IPS DF 19.7 (cell line): ENCODE measurements at places on chromosomes 6 and 20.

DNA sequence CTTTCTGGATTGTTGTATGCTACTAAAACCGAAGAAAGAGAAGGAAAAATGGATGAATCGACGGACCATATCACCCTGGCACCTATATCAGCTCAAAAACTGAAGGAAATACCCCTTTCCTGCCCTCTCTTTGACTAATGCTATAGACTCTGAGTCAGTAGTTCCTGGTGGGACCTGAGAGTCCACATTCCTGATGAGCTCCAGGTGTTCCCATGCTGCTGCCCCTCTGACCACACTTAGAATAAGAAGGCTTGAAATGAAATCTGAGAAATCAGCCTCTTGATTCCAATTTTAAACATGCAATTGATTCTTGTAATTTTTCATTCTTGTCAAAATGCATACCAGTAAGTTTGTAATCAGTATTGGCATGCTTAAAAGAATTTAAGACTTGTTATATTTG is 75.2 kb downstream of the PRL start:
- peak; percentile 45 for DNase-seq

DNA sequence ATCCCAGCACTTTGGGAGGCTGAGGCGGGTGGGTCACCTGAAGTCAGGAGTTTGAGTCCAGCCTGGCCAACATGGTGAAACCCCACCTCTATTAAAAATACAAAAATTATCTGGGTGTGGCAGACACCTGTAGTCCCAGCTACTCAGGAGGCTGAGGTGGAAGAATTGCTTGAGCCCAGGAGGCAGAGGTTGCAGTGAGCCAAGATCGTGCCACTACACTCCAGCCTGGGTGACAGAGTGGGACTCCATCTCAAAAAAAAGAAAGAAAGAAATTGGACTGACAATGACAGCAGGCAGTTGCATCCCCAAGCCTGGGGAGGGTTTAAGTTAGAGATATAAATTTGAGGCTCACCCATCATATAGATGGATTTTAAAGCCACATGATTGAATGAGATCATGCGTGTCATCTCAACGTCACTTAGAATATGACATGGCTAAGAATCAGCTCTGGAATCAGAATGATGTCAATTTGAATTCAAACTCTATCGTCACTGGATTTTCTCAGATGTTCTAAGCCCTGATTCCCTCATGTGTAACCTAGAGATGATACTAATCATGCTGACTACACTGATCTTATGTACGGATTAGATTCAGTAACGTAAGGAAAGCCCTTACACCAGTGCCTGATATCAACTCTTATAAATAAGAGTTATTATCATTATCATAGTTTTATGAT is 534.0 kb upstream of the JARID2 start:
- no peak for DNase-seq

GRCh38 chr6:33248643-33248931 is 23.1 kb downstream of the VPS52 start:
- DNase-seq = no peak

- DNase-seq = no peak
These were observed 183.1 kb downstream of the MOXD1 start for GRCh38 chr6:132218059-132218696.

- no peak for DNase-seq
These were observed 367.9 kb downstream of the PREX1 start for GRCh38 chr20:48459722-48460395.

GRCh38 chr6:135266675-135267074 is 85.6 kb downstream of the MYB start:
- no peak for DNase-seq

- DNase-seq = no peak
These were observed 7.9 kb upstream of the BLCAP start for GRCh38 chr20:37535443-37536132.

- no peak for DNase-seq
These were observed 18.5 kb downstream of the PACSIN1 start for GRCh38 chr6:34484391-34484790.

GRCh38 chr20:48007351-48007750 is 222.1 kb upstream of the SULF2 start:
- no peak for DNase-seq

GRCh38 chr20:60314727-60315126 is 356.5 kb downstream of the CDH26 start:
- no peak for DNase-seq

DNA sequence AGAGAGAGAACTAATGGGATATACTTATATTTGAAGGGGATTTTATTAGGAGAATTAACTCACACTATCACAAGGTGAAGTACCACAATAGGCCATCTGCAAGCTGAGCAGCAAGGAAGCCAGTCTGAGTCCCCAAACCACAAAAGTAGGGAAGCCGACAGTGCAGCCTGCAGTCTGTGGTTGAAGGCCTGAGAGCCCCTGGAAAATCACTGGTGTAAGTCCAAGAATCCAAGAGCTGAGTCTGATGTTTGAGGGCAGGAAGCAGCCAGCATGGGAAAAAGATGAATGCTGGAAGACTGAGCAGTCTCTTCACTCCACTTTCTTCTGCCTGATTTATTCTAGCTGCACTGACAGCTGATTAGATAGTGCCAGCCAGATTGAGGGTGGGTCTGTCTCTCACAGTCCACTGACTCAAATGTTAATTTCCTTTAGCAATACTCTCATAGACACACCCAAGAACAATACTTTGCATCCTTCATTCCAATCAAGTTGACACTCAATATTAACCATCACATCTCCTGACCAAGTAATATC is 823.9 kb downstream of the PHF3 start:
- no peak for DNase-seq

- DNase-seq = no peak
These were observed 1.9 kb downstream of the FBXO9 start for GRCh38 chr6:53066874-53067706.

DNA sequence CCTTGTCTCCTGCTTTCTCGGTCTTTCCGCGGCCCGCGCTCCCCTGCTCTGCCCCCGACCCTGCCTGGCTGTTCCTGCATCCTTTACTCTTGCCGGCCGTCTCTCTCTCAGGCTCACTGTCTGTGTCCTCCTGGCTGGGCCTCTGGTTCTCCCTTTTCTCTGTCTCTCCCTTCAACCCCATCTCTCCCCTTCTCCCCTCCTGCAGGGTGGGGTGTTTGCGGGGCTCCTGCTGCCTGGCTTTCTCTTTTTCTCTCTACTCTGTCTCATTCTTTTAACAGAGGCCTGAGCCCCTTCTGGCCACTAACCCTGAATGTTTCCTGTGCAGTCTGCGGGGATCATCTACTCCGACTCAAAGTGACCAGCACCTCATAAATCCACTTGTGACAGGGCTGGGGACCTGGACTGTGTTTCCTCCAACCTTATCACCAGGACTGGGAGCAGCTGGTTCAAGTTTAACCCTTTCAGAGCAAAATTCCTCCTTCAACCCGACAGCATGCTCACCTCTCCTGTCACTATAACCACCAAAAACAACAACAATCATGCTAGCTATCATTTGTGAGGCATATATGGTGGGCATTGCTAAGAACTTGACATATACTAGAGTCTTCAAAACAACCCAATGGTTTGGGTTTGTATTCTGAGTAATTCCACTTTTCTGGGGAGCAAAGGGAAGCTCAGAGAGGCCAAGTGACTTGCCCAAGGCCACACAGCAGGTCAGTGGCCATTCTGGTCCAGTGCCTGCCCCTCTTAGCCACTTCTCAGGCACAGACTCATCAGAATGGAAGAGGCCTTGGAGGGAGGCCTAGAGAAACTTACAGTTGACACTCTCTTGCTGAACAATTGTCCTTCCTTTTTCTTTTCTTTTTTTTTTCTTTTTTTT is 811 bp upstream of the RSPO4 start:
- no peak for DNase-seq

- no peak for DNase-seq
These were observed 113.9 kb downstream of the EDN1 start for GRCh38 chr6:12403947-12404647.

GRCh38 chr6:38307740-38308139 is 332.0 kb downstream of the BTBD9 start:
- DNase-seq = no peak

DNA sequence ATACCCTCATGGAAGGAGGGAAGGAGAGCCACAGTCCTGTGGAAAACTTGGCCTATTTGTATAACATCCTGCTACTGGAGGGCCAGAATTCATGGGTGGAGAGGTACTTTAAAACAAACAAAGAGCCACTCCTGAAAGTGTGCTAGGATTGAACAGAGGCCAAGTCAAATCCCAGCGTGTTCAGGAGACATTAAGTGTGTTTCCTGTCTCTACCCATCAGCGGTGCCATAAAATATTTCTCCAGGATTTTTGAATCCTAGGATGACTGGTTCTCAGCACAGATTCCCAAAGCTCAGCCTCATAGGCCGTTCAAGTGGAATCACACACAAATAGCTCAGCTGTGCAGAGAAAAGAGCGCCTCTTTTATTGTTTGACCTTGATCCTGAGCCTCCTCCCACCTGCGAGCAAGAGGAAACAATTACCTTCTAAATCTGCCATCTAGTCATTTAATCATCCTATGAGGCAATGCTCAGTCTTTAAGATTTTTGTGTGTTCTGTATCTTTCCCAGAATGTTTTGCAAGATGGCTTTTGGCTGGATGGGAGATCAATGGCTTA is 31.8 kb upstream of the RALGAPA2 start:
- DNase-seq = no peak
